ENCODE measurements at places on chromosomes 1 and 21. TPM values are rescaled to one million over a fixed set of nuclear protein-coding genes. Genes with fewer than 3 reads are reported as not detected.

The TLCD4 gene
- total RNA-seq = not detected

The LIX1L gene
- 31.3 TPM for total RNA-seq

The CHIA gene
- total RNA-seq = not detected

The KPRP gene
- total RNA-seq = not detected

The TSPEAR gene
- total RNA-seq = not detected

The S100A16 gene
- not detected for total RNA-seq

The SLC37A1 gene
- total RNA-seq = 17.2 TPM

The CLCA1 gene
- not detected for total RNA-seq

DNA sequence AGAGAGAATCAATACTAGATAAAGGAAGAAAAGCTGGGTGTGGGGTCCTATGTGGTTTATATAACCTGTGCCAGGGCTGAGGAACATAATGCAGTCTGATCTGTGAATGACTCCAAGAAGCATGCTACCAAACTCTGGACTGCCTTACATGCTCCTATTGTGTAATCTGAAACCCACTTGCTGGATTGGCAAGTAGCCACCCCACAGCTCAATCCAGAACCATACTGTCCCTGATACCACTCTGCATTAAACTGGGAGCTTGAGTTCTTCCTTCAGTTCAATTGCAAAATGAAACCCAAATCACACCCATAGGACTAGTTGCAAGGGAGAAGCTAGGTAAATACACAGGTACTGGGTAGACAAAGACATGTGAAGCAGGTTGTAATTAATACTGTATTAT lies 115.4 kb upstream of the NEGR1 start:
- no peak for DNase-seq

GRCh38 chr1:12244585-12244984 lies 14.8 kb downstream of the VPS13D start:
- no peak for DNase-seq

- no peak for DNase-seq
Measured at GRCh38 chr1:182888736-182889531, 49.8 kb downstream of the DHX9 start.

GRCh38 chr21:19461481-19462205 lies 1058.1 kb upstream of the TMPRSS15 start:
- no peak for DNase-seq

GRCh38 chr1:208604295-208604694 lies 360.1 kb upstream of the PLXNA2 start:
- DNase-seq = no peak

- DNase-seq = no peak
Measured at GRCh38 chr1:196678510-196678884, 26.7 kb downstream of the CFH start.

- no peak for DNase-seq
Measured at GRCh38 chr1:158812336-158812735, 18.8 kb upstream of the MNDA start.

- no peak for DNase-seq
Measured at GRCh38 chr1:181317261-181317930, 165.9 kb upstream of the CACNA1E start.

- no peak for DNase-seq
Measured at GRCh38 chr1:219264561-219264960, 90.9 kb downstream of the LYPLAL1 start.

GRCh38 chr21:33123374-33124123 lies 53.6 kb downstream of the OLIG1 start:
- no peak for DNase-seq

DNA sequence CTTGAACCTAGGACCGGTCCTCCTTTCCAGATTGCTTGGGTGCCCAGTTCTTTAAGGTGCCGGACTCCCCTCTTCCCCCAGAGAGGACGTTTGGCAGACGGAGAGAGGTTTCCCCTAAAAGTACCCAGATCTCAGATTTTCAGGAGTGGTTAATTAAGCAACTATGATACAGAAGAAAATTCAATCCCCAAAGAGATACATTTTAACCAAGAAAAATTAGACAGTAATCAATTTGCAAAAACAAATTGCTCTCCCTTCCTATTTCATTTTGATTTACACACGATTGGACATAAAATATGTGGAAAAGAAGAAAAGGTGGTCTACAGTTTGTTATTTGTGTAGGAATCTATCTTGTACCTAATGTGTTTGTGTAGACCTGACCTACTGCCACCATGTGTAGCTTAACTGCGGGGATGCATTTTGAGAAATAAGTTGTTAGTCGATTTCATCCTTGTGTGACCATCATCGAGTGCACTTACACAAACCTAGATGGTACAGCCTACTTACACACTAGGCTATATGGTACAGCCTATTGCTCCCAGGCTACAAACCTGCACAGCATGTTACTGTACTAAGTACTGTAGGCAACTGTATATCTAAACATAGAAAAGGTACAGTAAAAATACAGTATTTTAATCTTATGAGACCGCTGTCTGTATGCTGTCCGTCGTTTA lies 755 bp downstream of the RPAP2 start:
- DNase-seq = no peak

- no peak for DNase-seq
Measured at GRCh38 chr1:240401731-240402130, 210.2 kb downstream of the GREM2 start.

DNA sequence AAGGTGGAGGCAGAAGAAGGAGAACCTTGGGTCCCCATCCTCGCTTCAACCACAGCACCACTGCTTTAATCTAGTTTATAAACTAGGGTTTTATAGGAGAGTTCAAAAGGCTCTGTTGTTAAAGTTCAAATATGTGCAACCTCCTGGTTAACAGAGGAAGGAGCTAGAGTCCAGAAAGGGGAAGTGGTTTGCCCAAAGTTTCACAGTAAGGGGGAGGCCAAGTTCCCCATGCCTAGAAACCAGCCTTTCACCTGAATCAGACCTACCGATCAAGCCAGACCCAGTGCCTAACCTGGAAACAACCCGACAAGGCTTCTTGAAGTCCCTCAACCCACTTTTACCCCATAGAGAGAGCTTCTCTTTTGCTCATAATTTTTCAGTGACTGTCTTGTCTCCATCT lies 106.5 kb downstream of the PLPP3 start:
- no peak for DNase-seq

DNA sequence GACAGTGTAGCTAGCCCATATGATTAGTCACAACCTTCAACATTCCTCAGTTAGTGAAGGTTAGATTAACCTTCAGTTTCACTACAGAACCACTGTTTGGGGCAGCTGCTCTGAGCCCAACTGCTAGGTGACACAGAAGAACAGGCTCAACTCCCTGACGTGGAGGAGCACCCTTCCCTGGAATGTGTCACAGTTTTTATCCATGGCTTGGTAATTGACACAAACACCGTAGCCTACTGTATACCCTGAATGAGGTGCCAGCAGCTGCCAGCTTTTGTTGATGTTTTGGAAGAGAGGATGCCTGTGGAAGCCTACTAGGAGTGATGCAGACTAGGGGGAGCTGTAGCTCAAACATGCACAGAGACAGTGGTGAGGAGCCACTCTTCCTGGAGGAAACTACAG lies 56.6 kb upstream of the CR2 start:
- DNase-seq = no peak

DNA sequence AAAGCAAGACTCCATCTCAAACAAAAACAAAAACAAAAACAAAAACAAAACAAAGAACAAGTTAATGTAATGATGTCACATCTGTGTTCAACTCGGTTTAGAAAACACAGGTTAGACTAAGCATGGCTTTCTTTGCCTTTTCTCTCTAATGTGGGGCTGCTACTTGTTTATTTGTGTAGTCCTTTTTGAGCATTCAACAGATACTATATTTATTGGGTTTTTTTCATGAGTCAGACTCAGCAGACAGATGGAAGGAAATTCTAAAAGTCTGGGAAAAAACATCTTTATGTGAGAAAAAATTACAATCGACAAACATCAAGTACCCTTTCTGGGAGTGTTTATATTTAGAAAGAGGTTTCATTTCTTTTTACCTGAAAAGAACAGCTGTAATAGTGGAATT lies 22.3 kb upstream of the OTUD3 start:
- DNase-seq = no peak

DNA sequence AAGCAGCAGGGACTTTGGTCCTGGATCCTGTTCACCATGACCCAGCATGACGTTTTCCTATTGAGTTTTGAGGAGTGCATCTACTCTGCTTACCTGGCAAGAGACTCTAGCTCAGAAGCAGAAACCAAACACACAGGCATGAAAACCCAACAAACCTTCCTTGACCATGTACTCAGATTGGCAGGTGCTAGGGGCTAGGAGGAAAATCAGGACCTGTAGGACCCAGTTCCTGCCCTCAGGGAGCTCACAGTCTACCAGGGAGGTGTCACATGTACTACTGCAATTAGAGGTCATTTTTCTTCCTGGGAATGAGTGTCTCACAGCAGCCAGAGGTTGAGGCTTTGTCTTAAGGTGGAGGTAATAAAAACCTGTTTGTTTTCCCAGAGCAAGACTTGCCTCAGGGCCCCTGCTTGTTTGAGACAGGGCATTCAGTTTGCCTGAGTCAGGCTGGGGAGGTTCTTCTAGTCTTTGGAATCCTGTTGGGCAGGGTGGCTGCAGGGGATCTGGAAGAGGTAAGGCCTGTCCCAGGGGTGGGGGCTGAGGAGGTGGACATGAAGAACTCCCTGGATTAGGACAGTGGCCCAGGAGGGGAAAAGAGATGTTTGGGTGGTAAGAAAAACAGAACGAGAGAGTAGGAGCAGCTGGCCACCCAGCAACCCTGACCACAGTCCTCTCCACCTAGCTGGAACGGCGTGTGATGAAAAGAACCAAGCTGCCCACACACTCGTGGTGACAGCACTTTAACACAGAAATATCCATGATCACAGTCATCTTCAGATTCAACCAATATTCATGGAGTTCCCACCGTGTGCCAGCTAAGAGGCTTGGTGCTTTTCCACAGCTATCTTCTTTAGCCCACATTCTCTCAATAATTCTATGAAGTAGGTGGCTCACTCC lies 30.8 kb downstream of the IER5 start:
- no peak for DNase-seq

DNA sequence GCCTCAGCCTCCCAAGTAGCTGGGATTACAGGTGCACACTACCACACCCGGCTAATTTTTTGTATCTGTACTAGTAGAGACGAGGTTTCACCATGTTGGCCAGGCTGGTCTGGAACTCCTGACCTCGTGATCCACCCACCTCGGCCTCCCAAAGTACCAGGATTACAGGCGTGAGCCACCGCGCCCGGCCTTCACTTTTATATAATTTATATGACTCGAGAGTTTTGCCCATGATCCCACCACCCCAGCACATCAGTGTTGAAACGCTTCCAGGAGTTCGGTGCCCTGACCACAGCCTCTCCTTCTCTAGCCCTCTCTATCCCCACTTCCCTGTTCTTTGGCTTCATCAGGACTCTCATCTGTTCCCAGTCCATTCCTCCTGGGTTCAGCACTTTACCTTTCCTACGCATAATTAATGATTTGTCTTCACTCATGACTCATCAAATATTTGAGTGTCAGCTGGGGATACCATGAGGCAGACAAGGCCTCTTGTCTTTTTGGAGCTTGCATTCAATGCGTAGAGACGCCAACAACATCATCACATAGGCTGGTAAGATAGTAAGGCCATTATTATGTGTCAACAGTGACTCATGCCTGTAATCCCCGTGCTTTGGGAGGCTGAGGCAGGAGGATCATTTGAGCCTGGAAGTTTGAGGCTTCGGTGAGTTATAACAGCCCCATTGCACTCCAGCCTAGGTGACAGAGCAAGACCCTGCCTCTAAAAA lies 1.4 kb downstream of the PMF1 start:
- DNase-seq = no peak

- no peak for DNase-seq
Measured at GRCh38 chr1:30165116-30165515, 558.3 kb downstream of the MATN1 start.

- no peak for DNase-seq
Measured at GRCh38 chr1:101164776-101165175, 72.0 kb upstream of the S1PR1 start.

GRCh38 chr1:184254849-184255248 lies 132.0 kb upstream of the C1orf21 start:
- no peak for DNase-seq

DNA sequence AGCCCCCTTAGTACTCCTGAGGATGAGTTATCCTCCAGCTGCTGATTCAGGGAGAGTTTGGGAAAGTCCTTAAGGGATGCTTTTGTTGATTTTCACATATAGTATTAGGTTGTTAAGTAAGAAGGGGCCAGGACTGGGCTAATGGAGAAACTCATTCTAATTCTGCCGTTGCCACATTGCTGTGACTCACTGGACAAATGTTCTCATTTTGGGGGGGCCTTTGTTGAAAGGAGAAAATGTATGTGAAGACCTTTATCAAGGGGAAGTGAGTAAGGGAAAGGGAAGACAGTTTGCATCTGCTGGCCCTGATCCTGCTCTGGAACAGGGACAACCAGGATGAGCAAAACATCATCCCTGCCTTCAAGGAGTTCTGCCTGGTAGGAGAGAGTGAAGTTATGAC lies 123.2 kb upstream of the FGGY start:
- no peak for DNase-seq

DNA sequence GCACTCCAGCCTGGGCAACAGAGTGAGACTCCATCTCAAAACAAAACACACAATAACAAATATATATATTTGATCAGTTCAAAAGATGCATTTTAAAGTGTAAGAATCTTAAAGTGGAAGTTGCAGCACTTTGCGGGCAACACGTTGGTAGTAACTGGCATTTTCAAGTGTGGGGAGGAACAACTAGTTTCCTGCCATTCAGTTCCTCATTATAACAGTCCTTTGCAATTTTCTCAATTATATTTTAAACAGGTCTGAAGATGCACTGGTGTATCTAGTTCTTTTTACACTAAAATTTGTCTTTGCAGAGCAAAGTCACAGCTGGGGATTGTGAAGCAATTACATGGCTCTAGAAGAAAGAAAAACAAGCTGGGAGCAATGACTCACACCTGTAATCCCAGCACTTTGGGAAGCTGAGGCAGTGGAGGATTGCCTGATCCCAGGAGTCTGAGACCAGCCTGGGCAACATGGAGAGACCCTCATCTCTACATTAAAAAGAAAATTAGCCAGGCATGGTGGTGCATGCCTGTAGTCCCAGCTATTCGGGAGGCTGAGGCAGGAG lies 25.3 kb downstream of the RRAGC start:
- DNase-seq = no peak

Data from natural killer cell treated with Interleukin-12 subunit alpha and Interleukin-12 subunit beta and Interleukin-15 and Interleukin-18, amount 100 ng/mL, for 72 hours (primary cell).